ENCODE measurements at places on chromosomes 1 and 21.

GRCh38 chr1:70003211-70003908 lies 202.0 kb downstream of the LRRC40 start:
- DNase-seq, result no peak

DNA sequence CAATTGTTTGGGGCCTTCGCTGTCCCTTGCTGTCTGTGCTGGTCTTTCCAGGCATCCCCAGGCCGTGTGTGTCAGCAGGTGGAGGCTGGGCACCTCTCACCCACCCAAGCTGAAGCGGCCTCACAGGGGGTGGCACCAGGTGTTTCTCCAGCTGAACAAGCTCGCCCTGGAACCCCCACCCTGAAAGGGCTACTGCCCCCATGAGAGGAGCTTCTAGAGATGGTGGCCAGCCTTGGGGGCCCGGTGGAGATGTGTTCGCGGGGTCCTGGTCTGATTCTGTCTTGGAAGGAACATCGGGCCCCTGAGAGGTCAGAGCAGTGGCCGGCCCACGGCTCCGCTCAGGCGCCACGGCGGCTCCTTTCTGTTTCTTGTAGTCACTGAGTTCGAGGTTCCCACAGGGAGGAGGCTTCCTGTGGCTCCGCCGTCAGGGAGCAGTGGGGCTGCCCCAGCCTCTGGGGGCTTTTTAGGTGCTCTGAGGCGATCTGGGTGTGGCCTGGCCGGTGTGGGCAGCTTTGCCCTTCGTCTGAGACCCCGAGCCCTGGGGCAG lies 46.9 kb downstream of the SKI start:
- DNase-seq, result no peak

DNA sequence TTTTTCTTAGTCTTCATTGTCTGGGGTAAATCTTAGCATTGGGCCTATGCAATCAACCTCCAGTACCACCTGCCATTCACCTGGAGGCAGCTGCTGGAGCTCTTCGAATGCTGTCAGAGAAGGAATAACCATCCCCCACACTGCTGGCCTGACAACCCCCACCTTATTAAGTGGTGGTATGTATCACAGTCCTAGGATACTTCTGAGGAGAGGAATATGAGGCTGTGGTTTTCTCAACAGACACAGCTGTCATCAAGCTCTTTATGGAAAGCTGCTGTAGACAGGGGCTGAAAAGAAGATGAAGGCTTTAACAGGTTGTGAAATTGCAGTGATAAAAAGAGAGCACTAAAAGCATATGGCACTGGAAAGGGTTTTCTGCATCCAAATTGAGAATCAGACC lies 61.7 kb downstream of the TSEN15 start:
- no peak for DNase-seq

GRCh38 chr1:197481101-197481500 lies 213.0 kb downstream of the CRB1 start:
- no peak for DNase-seq

DNA sequence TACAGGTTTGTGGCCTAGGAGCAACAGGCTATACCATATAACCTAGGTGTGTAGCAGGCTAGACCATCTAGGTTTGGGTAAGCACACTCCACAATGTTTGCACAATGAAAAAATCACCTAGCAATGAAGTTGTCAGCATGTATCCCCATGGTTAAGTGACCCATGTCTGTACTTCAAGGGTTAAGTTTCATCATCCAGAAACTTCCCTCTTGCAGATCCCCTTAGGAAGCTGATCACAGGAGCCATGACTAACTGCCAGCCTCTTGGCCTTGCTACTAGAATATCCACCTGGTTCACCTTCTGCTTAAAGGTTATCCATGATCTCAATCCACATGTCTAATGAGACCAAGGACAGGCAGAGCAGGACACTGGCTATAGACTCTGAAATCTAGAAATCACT lies 3.5 kb upstream of the UBXN10 start:
- DNase-seq, result no peak

- no peak for DNase-seq
These were observed 186.8 kb upstream of the EDN2 start for GRCh38 chr1:41671116-41671755.

DNA sequence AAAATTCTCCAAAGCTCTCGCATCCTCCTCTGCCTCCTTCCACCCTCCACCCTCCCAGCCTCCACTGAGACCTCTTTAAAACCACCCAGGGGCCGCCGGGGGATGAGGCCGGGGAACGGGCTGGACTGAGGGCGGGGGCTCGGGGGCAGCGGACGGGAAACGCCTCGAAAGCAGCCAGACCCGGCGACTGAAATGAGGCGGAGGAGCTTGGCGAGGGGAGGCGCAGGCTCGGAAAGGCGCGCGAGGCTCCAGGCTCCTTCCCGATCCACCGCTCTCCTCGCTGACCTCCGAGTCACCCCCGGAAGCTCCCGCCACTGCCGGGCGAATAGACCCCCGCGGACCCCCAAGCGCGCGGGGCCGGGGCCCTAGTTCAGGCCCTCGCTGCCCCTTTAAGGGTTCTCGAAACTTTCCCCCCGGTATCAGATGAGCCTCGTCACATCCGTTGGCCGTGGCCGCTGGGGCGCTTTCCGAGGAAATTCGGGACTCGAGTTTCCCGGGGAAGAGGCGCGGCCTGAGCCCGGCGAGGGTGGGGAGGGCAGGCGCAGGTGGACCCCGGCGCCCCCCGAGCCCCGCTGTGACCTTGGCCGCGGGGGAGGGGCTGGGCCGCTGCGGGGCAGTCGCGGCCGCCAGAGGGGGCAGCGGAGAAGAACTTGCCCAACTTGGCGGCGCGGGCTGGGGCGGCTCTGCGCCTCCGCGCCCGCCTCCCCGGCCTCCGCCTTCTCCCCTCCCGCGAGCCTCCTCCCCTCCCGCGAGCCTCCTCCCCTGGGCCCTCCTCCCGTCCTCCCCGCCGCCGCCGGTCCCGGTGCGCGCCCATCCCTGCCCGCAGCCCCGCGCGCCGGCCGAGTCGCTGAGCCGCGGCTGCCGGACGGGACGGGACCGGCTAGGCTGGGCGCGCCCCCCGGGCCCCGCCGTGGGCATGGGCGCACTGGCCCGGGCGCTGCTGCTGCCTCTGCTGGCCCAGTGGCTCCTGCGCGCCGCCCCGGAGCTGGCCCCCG lies at the start of gene BACE2:
TSS of gene BACE2 (plus strand) at position 813 of the 995 bp plus-strand sequence. CDS start at position 917, 104 bp downstream.
- DNase-seq, result peak; percentile 26

DNA sequence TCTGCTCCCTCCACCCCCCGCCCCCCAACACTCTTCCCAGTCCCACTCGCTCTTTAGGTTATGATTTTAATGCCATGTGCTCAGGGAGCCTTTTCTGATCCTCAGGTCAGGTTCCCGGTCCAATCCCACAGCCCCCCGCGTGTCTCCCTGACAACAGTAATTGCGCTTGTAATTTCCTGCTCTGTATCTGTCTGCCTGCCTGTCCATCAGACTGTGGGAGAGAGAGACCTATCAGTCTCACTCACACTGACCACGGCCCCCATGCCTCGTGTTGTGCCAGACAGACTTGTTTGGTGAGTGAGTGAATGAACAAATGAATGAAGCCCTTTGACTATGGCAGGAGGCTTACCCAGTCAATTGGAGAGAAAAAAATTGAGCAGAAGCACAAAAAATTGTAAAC lies 50.8 kb upstream of the ECE1 start:
- DNase-seq, result no peak

DNA sequence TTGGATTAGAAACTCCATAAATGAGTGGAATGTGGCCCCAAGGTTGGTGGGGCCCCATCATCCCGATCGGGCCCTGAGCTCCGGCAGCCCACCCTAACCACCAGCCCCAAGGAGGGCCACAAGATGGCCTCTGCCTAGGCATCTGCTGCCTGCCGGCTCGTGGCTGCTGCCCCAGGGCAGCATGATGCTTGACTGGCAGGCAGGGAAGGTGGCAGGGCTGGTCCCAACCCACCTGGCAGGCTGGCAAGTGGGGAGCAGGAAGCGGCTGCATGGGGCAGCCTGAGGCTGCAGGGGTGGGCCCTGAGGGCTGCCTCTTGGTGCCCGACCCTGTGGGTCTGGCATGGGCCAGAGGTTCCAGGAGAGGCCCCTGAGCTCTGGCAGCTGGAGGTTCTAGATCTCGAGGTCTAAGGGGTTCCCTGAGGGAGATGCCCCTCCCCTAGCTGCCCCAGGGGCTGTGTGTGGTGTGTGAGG lies 760 bp upstream of the GJC2 start:
- no peak for DNase-seq

DNA sequence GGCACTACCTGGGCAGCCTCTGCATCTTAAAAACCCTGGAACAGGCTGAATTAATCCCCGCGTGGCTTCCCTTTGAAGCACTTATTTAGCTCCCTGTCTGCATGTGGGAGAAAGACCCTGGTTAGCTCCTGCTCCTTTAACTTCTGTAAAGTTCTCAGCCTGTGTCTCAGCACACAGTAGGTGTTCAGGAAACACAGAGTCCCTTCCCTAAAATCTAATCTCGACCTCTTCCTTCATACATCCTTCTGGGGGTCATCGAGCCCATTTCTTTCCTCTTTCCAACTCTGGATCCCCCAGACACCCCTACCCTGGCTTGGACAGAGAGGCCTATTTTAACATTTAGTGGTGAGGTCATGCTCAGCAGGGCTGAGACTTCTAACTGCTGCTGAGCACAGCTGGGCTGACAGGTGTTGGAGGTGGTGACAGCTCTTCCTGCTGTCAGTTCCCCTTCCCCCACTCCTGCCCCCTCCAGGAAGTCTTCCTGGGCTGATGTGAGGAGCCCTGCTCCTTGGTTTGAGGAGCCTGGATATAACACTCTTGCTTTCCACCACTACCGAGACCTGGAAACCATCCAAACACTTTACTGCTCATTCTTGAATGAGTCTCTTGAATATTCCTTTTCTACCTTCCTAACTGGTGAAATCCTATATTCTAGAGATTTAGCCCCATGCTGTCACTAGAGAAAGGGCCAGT lies 5.3 kb downstream of the E2F2 start:
- no peak for DNase-seq

DNA sequence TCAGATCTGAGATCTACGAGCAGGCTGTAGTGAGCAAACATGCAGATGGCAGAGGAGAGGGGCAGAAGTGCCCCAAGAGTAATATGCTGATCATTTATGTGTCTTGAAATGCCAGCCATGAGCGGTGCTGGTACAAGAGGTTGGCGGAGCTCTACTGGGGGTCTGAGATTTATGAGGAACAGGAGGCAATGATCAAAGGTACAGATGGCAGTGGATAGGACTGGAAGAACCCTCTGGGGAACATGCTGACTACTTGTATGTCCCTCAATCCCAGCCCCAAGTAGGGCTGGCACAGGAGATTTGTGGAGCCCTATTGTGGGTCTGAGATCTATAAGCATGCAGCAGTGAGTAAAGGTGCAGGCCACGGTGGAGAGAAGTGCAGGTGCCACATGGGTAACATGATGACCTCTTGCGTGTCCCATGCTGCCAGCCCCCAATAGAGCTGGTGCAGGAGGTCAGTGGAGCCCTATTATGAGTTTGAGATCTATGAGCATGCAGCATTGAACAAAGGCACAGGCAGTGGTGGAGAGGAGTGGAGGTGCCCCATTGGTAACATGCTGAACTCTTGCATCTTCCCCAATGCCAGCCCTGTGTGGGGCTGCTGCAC lies 97.2 kb upstream of the ZNF678 start:
- DNase-seq, result no peak

- DNase-seq, result no peak
These were observed 101.3 kb upstream of the C1orf21 start for GRCh38 chr1:184285401-184286087.

GRCh38 chr21:42264245-42265195 lies 45.6 kb downstream of the ABCG1 start:
- DNase-seq, result no peak

GRCh38 chr1:115791816-115792215 lies 23.3 kb upstream of the CASQ2 start:
- no peak for DNase-seq

- DNase-seq, result no peak
These were observed 4.1 kb downstream of the ZC3H12A start for GRCh38 chr1:37478451-37478881.

DNA sequence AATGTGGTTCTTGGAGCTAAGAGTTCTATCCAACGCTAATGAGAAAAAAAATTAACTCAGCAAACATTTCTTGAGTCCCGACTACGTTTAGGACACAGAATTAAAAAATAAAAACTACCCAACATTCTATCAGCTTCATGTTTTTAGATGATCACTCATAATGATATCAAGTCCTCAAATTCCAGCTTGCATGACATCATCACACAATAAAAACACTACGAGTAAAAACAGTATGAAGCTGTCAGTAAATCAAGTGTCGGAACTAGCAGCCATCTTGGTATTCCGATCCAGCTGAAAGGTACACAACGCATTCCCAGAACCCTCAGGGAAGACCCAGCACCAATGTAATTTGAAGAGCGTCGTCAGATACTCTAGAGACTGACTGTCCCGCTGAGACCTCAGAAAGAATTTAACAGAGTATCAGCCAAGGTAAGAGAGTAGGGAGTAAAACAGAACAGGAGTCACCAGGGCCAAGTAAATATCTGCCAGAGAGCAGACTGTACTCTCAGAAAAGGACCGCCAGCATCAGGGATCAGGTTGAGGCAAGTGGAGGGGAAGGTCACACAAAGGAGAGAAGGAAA lies 57.0 kb downstream of the NRIP1 start:
- DNase-seq, result no peak

- no peak for DNase-seq
These were observed 72.9 kb downstream of the RPS6KA1 start for GRCh38 chr1:26602378-26602959.

DNA sequence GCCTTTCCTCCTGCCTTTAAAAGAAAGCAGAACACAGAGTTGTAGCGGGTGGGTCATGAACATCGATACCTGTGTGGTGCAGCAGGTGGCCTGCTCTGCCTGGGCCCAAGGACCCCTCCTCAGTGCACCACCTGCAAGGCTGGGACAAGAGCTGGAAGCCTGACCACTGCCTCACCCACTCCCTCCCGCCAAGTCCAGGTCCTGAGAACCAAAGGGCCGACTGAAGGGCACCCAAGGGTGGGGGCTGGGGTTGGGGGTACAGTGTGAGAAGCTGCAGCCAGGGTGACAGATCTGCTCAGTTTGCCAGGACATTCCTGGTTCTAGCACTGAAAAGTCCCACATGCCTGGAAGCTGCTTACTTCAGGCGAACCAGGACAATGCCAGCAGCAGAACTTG lies 36.1 kb downstream of the NTPCR start:
- DNase-seq, result no peak

GRCh38 chr1:14377386-14377785 lies 221.1 kb upstream of the KAZN start:
- no peak for DNase-seq

GRCh38 chr21:35469498-35469897 lies 420.4 kb upstream of the RUNX1 start:
- no peak for DNase-seq

- no peak for DNase-seq
These were observed 80.8 kb downstream of the DOP1B start for GRCh38 chr21:36237441-36237840.

All from GOT3 (cell line).